ENCODE measurements at places on chromosomes 2 and 18.

DNA sequence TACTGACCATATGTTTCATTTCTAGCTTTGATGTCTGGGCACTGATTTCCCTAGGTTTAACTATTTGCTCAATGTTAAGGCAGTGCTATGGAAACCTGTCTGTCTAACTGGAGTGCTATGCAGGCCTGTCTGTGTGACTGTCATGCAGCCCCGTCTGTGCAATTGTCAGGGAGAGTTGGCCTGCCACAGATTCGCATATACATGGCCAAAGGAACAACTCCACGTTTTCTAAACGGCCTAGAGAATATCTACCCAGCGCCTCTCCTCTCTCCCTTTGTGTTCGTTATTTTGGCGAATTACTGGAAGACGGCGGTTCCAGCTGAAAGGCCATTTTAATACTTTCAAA is 59.6 kb upstream of the PSME4 start:
- DNase-seq: no peak

DNA sequence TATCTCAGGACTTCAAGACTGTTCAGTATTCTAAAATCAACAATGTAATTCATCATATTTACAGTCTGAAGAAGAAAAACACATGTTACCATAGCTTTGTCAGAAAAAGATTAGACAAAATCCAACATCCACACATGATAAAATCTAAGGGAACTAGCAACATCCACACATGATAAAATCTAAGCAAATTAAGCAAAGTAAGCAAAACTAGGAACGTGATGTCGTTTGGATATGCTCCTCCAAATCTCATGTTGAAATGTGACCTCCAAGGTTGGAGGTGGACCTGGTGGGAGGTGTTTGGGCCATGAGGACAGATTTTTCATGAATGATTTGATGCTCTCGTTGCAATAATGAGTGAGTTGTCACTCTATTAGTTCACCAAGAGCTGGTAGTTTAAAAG is 717.3 kb upstream of the HS6ST1 start:
- DNase-seq: no peak

DNA sequence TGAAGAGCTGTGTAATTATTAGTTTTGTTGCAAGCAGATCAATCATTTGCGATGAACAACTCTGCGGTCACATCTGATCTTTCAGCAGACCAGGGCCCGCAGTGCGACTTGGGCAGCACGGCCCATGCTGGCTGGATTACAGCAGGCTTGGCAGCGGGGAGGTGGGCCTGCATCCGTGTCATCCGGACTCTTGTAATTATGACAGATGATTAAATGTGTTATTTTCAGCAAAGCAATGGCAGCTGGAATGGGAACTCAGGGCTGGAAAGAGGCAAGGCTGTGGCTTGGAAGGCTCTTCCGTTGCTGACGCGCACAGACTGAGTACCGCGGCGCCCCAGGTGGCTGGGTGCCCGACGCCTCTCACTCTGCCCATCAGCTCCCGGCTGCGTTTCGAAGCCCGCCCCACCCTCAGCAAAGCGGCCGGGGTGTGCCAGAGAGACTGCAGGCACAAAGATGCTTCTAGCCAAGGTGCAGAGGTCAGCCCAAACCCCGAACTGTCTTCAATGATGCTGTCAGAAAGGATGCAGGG is 397.4 kb upstream of the SALL3 start:
- DNase-seq: no peak

- DNase-seq: peak; percentile 72
Observed at GRCh38 chr2:79993144-79993543, 311.4 kb downstream of the LRRTM1 start.

- no peak for DNase-seq
Observed at GRCh38 chr2:98731894-98732349, 990 bp upstream of the MGAT4A start.

DNA sequence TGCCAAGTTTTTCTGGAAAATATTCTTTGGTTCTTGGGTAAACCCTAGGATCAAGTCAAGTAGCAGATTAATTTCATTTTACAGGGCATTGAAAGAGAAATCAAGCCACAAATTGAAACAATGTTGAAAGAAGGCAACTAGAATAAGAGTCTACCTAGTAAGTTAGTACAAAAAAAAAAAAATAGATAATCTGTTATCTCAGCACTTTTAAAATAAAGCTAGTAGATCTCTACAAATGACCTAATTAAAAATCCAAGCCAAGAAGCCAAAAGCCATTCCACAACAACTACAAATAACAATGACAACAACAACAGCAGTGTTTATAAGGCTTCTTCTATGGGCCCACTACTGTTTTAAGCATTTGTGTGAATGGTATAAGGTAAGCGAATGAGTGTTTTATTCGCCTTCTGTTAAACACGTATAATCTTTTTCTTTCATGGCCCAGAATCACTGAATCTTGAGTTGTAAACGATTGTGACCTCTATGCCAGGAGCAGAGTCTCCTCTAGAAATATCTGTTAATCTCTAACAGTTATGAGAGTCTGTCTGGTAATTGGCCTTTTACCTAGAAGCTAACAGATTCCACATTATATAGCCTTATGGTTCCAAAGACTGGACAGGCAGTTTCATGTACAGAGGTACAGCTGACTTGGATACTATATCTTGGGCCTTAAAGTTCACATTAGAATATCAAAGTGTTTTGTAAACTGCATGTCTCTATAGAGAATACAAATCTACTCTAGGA is 28.6 kb upstream of the CUL3 start:
- DNase-seq: no peak

GRCh38 chr18:59272891-59273758 is at the start of gene RAX:
Gene RAX, minus strand, starts transcription at chr18:59273454. Its CDS starts 248 bp downstream, at chr18:59273206.
- DNase-seq: no peak

DNA sequence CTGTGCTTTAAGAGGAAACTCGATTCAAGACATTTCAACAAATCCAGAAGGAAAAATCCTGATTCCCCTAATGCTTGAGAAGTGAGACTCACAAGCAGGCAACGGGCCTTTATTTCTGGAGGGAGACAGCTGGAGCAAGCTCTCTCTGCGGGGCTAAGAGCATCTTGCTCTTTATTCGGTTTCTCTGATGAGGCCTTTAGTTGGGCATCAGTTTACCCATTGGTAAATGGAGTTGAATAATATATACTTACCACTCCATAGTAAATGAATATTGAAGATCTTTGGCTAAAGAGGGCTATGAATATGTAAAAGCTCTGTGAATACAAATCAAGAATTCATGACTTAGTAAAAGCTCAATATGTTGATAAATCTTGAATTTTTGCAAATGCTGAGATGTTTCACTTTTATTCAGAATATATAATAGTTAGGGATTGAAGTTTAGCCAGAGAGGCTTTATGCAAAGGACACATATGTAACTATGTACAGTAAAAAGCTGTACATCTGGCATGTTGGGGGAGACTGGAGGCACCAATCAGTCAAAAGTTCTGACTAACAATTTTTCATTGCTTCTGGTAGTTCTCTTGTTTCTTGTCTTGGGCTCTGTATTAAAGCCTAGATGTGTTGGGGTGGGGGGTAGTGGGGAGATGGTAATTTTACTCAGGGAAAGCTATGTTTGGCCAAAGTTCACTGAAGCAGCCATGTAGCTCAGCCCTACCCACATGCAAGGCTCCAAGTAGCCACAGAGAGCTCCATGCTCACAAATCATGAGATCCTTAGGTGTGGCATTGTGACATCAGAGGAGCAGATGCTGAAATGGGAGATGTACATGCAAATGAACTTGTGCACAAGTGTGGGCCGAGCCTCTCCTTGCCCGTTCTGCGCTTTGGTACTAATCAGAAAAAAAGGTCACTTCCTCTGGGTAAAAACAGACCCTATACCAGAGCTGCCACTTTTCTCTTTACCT is 200.2 kb downstream of the SATB2 start:
- no peak for DNase-seq

- DNase-seq: no peak
Observed at GRCh38 chr18:62282188-62282629, 42.9 kb upstream of the TNFRSF11A start.

- no peak for DNase-seq
Observed at GRCh38 chr2:119134775-119135174, 23.8 kb downstream of the C1QL2 start.

GRCh38 chr2:167783261-167784083 is 463.9 kb downstream of the STK39 start:
- no peak for DNase-seq

DNA sequence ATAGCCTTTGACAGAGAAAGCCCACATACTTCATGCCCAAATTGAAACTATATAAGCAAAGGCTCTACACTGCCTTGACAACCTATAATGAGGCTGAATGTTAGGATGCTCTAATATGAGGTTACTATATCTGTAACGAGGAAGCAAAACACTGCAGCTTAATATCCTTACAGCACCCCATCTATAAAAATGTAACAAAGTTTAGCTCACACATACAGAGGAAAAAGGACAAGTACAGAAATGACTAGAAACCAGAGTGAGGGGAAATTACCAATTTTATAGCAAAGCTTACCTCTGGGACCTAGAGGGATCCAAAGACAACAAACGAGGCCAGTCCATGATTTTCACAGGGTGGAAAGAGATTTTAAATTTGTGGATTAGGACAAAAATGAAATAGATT is 138.5 kb downstream of the COL4A4 start:
- DNase-seq: no peak

DNA sequence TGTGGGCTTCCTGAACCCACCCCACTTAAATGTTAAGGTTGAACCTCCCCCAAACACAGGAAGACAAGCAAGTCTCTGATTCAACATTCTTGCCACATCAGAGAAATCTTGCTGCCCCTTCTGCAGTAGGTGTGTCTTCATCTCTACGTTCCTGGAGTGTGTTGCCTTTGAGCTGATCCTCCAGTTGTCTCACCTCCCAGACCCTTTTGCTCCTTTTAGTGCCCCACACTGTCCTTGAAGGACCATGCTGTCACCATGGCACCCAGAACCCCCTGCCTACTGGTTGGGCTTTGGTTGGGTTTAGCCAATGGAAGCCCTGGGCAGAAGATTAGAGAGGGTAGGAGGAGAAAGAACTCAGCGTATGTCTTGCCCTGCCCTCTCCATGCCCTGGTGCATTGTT is 10.7 kb downstream of the CAB39 start:
- no peak for DNase-seq

- no peak for DNase-seq
Observed at GRCh38 chr2:159564081-159564480, 52.3 kb downstream of the BAZ2B start.

GRCh38 chr2:203656522-203657287 is 49.7 kb upstream of the CD28 start:
- peak; percentile 81 for DNase-seq

DNA sequence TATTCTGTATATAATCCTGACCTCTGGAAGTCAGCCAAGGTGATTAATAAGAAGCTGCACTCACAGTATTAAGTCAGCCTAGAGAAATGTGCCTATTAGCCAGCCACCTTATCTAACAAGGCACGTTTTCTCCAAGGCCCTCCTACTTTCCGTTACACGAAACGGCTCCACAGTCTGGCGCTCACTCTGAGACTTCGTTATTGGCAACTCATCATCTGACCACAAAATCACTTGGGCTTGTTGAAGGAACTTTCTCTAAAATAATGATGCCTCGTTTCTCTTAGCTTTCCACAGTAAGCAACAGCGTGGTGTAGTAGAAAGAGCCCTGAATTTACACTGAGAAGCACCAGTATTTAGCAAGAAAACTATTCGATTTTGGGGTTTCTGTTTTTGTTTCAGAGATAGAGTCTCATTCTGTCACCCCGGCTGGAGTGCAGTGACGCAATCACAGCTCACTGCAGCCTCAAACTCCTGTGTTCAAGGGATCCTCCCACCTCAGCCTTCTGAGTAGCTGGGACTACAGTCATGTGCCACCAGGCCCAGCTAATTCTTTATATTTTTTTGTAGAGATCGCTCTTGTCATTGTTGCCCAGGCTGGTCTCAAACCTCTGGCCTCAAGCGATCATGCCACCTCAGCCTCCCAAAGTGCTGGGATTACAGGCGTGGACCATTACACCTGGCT is 53.6 kb upstream of the SLC14A1 start:
- DNase-seq: peak; percentile 98

DNA sequence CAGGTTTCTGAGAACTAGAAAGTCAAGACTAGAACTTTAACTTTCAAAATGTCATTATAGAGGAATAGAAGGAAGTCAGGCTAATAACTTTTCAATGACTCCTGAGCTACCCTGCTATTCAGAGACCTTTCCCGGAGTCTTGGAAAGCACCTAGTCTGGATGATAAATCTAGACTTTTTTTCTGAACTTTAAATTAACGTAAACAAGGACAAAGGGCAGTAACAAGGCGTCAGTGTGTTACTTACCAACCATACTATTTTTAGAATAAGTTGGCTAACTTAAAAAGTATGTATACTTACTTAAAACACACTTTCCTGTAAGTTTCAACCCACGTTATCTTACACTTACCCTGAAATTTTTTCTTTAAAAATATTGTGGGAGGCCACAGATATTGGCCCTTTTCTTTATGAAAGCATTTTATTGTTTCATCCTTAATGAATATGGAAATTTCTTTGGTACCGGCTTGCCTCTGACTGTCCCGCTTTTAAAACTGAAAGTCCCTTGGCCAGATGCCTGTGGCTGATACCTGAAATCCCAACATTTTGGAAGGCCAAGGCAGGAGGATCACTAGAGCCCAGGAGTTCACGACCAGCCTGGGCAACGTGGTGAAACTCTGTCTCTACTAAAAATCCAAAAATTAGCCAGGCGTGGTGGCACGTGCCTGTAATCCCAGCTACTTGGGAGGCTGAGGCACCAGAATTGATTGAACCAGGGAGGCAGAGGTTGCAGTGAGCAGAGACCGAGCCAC is 9.7 kb downstream of the PMAIP1 start:
- DNase-seq: no peak

DNA sequence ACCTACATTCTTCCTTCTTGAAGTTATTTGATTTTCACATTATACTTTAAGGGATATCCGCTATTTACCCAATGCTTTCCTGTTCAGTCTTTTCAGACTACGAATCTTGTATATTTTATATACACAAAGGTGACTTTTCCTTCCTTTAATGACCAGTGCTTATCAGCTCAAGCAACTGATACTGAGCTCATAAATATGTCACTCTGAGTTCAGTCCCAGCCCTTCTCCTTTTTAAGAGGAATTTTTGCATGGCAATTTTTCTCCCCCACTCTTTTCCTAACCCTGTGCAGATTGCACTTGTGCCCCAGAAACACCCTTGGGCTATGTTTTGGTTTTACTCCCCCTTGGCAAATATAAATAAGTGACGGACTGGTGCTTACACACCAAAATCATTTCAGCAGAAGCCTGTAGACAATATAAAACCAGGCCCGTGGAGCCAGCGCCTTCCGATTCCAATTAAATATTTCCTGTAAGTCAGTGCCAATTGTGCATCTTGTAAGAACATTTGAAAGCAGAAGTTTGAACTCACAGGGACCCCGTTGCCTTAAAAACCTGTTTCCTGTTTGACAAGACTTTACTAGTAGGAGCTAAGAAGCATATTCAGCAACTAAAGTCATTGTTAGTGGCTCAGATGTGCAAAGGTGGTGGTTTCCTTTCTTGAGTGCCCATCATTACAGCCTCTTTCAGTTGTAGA is 66.3 kb upstream of the GATA6 start:
- DNase-seq: no peak

GRCh38 chr2:36490749-36491148 is 107.2 kb downstream of the FEZ2 start:
- DNase-seq: no peak

- DNase-seq: no peak
Observed at GRCh38 chr2:30288561-30288960, 57.2 kb downstream of the LBH start.

- no peak for DNase-seq
Observed at GRCh38 chr2:19070886-19071285, 287.5 kb downstream of the OSR1 start.
